ENCODE measurements at places on chromosomes 6 and 20.

DNA sequence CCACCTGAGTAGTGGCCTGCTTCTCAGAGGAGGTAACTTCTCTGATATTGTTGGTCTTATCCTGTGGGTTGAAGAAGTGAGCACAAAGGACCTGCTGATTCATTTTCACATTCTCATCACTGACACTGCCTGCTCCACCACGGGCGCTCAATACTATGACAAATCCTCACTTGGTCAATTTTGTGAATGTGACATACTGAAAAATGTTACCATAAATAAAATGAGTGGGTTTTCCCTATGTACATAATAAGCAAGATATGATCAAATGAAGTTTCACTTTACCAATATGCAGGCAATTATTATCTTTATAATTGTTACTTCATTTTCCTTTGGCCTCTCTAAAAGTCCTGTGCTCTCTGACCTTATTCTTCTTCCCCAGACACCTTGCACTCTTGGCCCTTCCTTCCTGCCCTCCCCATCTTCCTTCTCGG lies 71.5 kb upstream of the RIPOR2 start:
- DNase-seq, result no peak

GRCh38 chr6:5507131-5507681 lies 245.9 kb downstream of the FARS2 start:
- no peak for DNase-seq

DNA sequence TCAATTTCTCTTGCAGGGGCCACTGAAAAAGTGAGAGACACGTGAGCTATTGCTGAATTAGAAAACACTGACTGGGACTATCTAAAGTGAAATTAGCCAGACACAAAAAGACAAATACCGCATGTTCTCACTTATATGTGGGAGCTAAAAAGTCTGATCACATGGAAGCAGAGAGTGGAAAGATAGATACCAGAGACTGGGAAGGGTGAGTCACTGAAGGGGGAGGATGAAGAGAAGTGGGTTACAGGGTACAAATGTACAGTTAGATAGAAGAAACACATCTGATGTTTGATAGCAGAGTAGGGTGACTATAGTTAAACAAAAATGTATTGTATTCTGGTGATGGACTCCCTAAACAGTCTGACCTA lies 13.4 kb downstream of the CST3 start:
- no peak for DNase-seq

GRCh38 chr20:37615340-37616109 lies 78.3 kb upstream of the CTNNBL1 start:
- DNase-seq, result peak; percentile 34

DNA sequence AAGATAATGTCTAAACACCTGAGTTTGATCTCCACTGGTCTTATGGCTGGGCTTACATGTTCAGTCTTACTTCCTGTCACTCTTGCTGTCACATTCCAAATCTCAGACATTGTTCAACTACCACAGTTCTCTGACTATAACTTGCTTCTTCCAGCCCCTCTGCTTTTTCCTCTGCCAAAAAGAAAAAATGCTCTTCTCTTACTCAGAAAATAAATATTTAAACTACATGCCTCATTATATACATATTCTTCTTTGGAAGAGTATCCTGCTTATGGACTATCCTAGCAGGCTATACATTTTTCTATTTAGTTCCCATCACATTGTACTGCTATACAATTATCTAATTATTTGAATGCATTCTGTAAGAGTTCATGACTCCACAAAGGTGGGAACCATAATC lies 175.4 kb downstream of the TBC1D32 start:
- DNase-seq, result no peak

GRCh38 chr20:33881989-33882388 lies 70.8 kb downstream of the CHMP4B start:
- no peak for DNase-seq

DNA sequence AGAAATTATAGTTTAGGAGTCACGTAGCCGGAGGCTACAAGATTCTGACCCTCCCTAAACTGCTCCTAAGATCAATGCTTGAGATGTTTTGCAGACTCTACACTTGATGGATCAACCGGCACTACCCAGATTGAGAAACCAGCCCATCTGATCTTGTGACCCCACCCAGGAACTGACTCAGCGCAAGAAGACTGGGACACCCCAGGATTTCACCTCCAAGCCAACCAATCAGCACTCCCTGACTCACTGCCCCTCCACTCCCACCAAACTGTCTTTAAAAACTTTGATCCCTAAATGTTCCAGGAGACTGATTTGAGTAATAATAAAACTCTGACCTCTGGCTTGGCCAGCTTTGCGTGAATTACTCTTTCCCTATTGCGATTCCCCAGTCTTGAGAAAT lies 99.8 kb downstream of the OPRM1 start:
- no peak for DNase-seq

DNA sequence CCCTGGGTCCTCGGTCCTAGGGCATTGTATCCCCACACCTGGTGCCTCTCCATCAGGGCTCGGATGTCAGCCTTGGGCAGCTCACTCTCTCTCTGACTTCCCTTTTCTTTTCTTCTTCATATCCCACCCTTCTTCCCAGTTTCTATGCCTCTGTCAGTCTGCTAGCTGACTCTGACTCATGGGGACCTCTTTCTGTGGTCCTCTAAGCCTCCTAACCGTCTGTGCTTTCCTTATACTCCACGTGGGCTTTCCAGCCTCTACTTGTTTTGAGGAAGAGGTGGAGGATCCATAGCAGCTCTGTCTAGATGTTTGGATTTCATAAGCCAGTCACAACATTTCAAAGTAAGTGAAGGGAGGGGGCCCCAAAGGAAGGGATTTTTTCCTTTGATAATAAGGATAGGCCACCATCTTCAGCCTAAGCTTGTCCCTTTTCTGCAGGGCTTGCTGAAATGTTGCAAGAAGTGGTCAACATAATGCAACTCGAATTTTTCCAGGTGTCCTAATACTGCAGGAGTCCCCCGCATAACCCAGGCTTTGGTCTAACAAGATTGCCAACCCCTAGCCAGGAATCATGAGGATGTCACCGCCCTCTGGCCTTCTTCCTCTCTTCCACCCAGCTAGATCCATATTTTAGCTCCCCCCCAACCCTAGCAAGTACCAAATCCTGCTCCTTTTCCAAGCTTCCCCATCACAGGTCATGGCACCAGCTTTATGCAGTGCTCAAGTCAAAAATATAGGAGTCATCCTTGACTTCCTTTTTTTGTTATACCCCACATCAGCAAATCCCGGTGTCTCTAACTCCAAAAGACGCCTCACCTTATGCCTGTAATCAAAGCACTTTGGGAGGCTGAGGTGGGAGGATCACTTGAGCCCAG lies 8.7 kb upstream of the PLTP start:
- no peak for DNase-seq

DNA sequence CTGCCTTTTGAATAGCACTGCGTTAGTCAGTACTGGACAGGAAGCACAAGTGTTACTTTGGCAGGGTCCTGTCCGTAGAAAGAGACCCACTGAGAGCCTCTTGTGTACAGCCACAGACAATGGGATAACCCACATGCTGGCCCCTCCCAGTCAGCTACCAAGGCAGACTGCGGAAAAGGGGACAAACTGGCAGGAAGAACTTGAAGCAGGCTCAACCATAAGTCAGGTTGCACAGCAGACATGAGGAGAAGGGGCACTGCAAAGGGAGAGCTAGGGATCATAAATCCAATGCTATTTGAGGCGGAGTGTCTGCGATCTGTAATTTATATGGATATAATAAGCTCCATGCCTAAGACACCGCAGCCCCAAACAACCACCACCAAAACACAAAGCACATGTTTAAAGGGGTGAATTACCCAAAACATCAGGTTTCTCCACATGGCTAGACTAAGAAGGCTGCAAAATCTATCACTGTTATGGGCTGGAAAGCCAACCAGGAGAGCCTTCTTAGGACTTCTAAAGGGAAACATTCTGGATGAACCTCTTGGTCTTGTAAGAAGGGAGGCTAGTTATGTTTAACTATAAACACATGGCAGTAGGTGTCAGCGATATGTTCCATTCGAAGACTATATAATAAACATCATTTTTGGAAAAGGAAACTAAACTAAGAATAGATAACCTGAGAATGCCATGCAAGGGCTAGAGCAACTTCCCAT lies 141.7 kb downstream of the BACH2 start:
- DNase-seq, result no peak

- no peak for DNase-seq
These were observed 234.3 kb downstream of the ARHGAP18 start for GRCh38 chr6:129475477-129476247.

- DNase-seq, result no peak
These were observed 10.4 kb downstream of the TGM6 start for GRCh38 chr20:2390951-2391675.

GRCh38 chr6:132483779-132484679 lies 28.9 kb downstream of the STX7 start:
- peak; percentile 10 for DNase-seq

GRCh38 chr6:4719491-4719890 lies 56.7 kb upstream of the CDYL start:
- no peak for DNase-seq

DNA sequence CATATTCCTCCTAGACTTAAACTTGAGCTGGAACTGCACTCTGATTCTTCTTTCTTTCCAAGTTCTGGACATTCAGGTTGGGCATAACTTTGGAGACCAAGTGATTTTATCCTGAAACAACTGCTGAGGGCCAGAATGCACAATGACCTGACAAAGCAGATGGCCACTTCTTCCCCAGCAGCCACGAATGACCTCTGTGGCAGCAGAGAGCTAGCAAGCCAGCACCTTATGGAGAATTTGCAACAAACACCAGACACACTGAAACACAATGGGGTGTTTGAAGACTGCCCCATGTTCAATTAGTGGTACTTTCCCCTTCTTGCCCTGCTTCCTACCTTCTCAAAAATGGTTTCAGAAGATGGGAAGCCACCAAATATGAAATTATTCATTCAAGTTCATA lies 4.2 kb upstream of the TENT5A start:
- no peak for DNase-seq

GRCh38 chr6:20589266-20589665 lies 55.0 kb downstream of the CDKAL1 start:
- DNase-seq, result no peak

DNA sequence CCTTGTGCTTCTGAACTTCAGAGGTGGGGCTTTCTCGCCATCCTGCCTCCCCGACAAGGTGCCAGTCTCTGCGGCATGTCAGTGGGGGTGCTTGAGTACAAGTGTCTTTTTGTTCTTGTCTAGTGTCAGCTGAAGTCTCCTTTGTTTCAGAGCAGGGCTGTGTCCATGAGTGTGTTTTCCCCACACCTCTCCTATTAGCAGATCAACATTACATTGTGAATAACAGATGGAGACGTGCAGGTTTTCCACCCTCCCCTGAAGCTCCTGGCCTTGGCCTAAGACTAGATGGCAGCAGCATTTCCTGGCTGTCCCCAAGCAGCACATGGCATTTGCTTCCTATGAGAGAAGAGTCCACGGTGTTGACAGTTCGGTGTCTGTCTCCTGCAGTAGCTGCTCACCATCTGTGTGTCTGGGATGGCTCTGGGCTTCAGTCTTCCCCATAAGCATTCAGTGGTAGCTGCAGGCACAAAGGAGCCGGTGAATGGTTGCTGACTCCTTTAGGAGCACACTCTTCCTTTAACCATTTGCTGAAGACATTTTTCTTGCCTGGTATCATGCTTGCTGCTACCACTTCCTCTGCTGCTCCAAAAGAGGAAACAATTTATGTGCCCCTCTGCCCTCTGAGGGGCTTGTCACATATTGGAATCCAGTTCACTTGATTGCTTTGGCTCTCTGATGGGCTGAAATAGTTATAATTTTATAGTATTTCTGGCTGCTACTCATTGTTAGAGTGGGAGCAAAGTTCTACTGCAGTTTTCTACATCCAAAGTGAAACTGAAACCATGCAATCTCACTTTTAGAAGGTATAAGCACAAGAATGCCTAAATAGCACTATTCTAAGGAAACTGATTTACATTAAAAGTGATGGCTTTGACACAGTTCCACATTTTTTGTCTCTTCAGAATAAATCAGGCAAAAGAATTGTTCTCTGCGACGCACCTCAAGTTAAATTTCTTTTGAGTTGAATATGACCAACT lies 913.0 kb downstream of the C6orf118 start:
- no peak for DNase-seq

GRCh38 chr6:3612341-3613041 lies 139.0 kb downstream of the PXDC1 start:
- DNase-seq, result no peak

GRCh38 chr20:17909869-17910321 lies 58.7 kb downstream of the SNX5 start:
- DNase-seq, result no peak

- DNase-seq, result no peak
These were observed 111.0 kb downstream of the MRPL14 start for GRCh38 chr6:44016131-44016870.

- DNase-seq, result no peak
These were observed 577.5 kb downstream of the PTPRT start for GRCh38 chr20:42611889-42612837.

DNA sequence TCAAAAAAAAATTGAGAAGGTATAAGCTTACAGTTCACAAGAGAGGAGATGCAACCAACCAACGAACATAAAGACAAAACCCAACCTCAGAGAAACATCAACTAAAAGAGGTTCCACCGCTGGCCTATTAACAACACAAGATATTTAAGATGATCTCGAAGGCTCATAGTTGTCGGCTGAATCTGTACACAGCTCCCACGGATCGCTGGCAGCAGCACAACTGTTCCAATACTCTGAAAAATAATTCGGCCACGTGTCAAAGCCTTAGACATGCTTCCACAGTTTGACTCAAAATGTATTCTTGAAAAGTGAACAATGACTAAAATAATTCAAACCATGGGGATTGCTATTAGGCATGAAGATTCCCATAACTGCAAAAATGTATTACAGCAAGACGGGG lies 13.7 kb downstream of the EXOC2 start:
- DNase-seq, result no peak

GRCh38 chr20:31709939-31710338 lies 12.7 kb downstream of the BCL2L1 start:
- no peak for DNase-seq

Measured in activated CD4-positive, CD25-positive, alpha-beta regulatory T cell treated with anti-CD3 and anti-CD28 coated beads, Interleukin-2, amount 50 U/mL, for 16 hours (primary cell).